ENCODE measurements at places on chromosomes 2 and 18. TPM values are rescaled to one million over a fixed set of nuclear protein-coding genes. Genes with fewer than 3 reads are reported as not detected.

The ALPP gene
- 0.59 TPM for total RNA-seq

The CCDC141 gene
- total RNA-seq, result not detected

The STAM2 gene
- 31.1 TPM for total RNA-seq

The TEKT4 gene
- not detected for total RNA-seq

DNA sequence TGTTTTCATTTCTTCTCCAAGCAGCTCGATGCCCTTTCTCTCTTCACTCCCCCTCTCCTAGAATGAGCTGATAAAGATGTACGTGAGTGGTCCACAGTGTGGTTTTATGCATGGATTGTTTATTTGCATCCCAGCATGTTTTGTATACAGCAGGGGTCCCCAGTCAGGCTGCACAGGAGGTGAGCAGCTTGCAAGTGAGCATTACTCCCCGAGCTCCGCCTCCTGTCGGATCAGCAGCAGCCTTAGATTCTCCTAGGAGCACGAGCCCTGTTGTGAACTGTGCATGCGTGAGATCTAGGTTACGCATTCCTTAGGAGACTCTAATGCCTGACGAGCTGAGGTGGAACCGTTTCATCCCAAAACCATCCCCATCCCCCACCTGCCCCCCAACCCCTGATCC, 262.6 kb downstream of the AGAP1 start:
- DNase-seq, result no peak

DNA sequence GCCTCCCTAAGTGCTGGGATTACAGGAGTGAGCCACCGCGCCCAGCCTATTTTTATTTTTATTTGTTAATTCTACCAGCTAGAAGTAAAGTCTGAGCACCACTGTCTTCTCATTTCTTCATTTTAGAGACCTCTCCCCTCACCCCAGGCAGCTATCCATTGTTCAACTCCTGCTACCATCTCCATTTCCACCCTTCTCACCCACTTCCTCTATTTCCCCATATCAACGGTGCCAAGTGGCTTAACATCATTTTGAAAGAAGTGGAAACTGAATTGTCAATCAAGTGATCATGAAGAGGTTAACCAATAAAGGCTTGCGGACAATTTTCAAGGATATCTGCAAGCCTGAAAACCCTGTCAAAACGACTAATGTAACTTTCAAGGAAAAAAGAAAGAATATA, 323.1 kb downstream of the NBAS start:
- DNase-seq, result no peak

- DNase-seq, result no peak
These were observed 398.5 kb upstream of the NRP2 start for GRCh38 chr2:205283736-205284270.

- peak; percentile 38 for DNase-seq
These were observed 61.4 kb downstream of the SOS1 start for GRCh38 chr2:39059366-39059952.
